ENCODE measurements at places on chromosomes 4 and X. TPM values are rescaled to one million over a fixed set of nuclear protein-coding genes. Genes with fewer than 3 reads are reported as not detected.

SAGE1 gene
- total RNA-seq, result 6.9 TPM

BMX gene
- total RNA-seq, result not detected

LRRC66 gene
- total RNA-seq, result 0.07 TPM

BST1 gene
- total RNA-seq, result 0.43 TPM

NHSL2 gene
- 1.7 TPM for total RNA-seq

DIPK2B gene
- total RNA-seq, result 0.10 TPM

SEPTIN6 gene
- 13.6 TPM for total RNA-seq

UCP1 gene
- total RNA-seq, result not detected

GASK1B gene
- not detected for total RNA-seq

LNX1 gene
- 0.87 TPM for total RNA-seq

VSIG4 gene
- total RNA-seq, result not detected

WAS gene
- total RNA-seq, result 0.47 TPM

MAGEA9B gene
- total RNA-seq, result 0.93 TPM

CPE gene
- total RNA-seq, result 9.3 TPM

P2RY8 gene
- 1.3 TPM for total RNA-seq

PLS3 gene
- total RNA-seq, result 110 TPM

NR3C2 gene
- total RNA-seq, result 1.8 TPM

All from HT1080 (cell line).